Left renal pelvis (tissue), 4 donors: ENCODE measurements at places on chromosomes 13 and 19.
A peak's percentile ranks its signal among the peaks of the same experiment; 100 is the strongest.

DNA sequence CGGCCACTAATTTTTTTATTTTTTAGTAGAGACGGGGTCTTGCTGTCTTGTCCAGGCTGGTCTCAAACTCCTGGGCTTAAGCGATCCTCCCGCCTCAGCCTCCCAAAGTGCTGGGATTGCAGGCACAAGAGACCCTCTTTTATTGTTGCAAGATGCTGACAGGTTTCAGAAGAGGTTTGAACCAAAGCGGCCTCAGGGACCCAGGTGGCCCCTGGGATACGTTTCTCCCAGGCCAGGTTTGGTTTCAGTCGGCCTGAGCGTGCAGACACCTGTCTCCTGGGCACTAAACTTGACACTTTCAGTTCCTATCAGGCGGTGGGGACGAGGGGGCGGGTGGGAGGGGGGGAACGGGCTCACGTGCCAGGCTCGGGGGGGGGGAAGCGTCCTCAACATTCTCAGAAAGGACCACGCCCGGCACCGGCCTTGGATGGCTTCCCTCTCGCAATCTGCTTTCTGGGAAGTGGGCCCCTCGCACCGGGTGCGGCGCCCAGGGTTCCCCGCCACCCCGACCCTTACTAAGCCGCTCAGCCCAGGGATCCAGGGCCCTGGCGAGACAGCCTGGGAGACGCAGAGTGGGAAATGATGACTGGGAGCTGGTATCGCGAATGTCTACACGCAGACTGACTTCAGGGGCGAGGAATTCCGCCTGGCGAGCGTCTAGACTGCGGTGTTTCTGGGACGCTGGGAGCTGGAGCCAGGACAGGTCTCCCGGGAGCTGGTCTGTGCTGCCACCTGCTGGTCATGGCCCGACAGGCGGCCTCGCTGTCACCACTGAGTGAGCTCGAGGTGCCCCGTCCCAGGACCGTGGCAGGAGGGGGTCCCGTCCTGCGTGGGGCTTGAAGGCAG, 91.6 kb downstream of the GNG7 start:
- peak; percentile 75 for DNase-seq

DNA sequence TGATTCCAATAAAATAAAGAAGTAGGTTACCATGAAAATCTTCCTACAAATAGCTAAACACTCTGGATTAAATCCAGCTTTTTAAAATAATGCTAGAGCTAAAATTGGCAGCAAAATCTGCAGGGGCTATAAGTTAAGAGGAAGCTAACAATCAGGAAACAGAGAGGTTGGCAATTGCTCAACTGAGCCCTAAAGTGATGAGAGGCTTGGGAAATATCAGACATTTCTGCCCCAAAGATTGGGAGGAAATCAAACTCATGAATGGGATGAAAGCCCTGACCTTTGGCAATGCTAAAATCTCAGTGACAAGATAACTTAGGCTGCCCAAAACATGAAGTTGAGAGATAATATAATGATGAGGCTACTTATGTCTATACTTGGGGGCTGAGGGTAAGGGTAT, 1437.9 kb downstream of the EFNB2 start:
- no peak for DNase-seq

DNA sequence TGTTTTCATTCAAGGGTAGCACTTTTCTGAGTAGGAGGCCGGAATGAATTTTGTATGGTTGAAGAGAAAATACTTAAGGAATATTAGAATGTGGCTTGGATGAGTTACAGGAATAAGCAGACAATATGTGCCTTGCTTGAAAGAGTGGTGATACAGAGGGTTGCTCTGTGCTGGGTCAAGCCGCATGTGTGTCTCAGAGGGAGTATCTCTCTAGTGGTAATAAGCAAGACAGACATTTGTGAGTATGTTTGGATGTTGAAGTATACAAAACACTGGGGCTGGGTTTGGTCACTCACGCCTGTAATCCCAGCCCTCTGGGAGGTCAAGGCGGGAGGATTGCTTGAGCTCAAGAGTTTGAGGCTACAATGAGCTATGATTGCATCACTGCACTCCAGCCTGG, 103.9 kb downstream of the LMO7 start:
- DNase-seq, result no peak

DNA sequence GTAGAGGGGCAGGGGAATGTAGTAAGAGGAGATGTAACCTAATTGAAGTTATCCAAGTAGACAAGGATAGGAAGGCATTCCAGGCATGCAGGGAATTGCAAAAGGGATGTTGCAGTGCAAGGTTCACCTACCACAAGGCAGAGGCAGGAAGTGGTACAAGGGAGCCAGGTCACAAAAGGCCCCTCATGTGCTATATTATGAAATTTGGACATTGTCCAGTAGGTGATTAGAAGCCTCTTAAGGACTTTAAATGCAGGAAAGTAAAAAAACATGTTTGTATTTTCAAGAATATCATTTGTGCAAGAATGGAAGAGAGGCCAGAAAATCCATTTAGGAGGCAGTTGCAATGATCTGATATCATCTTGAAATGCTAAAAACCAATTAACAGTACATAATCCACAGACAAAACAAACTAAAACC, 111.4 kb downstream of the FRY start:
- DNase-seq, result no peak

DNA sequence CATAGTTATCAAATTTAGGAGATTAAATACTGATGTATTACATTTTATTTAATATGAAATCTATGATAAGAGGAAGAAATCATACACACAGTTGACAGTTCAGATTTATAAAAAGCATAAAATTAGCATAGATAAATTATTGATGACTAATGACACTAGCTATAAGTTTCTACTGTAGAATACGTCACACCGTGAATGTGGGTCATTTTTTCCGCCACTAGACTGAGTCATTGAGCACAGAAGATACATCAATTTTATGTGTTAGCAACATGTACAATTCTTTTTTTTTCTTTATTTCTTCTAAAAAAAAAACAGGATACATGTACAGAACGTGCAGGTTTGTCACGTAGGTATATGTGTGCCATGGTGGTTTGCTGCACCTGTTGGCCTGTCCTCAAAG, 22.2 kb downstream of the AP2S1 start:
- DNase-seq, result no peak

DNA sequence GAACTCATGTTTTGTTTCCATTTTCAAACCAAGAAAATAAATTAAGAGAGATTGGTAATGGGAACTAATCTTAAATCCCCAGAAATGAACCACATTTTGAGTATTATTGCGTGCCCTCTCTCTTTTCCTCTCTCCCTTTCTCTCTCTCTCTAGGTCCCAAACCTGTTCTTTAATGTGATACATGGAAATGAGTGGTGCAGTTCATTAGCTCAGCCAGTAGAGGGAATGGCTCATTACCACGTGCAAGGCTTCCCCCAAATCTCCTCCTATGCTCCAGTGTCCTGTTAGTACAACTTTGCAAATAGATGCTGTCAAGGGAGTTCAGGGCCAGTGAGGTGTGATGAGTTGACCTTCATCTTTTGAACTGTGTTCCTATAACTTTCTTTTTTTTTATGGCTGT, 178.4 kb downstream of the FGF9 start:
- DNase-seq, result no peak

DNA sequence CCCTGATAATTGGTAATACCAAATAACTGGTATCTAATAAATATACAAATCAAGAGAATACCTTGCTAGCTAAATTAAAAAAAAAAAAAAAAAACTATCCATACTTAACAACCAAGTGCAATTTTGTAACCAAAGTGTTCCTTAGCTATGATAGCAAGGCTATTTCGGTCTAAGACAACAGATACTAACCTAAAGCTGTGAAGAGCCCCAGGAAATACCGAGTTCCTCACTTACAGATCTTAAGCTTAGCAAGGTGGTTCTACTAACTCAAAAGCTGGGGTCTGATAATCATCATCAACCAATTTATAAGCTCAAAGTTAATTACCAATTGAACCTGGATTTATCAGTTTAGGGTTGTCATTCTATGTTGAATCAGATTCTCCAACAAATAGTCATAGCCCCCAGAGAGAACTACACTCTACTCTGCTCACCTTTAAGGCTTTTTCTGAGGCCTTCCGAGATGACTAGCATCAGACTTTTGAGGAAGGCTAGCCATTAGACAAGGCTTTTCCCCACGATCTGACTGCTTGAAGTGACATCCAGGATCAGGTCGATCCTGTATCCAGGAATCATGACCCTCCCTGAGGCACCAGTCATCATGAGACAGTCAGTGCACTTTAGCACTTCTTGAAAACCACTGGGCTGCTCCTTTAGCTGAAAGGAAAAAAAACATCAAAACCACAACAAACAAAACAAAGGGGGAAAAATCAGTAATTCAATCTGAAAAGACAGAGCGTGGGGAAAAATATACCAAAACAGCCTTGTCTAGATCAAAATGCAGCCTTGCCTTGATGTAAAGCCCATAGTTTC, 31.9 kb downstream of the INTS6 start:
- no peak for DNase-seq

- DNase-seq, result no peak
These were observed 88.1 kb downstream of the ZDHHC20 start for GRCh38 chr13:21371011-21371410.

DNA sequence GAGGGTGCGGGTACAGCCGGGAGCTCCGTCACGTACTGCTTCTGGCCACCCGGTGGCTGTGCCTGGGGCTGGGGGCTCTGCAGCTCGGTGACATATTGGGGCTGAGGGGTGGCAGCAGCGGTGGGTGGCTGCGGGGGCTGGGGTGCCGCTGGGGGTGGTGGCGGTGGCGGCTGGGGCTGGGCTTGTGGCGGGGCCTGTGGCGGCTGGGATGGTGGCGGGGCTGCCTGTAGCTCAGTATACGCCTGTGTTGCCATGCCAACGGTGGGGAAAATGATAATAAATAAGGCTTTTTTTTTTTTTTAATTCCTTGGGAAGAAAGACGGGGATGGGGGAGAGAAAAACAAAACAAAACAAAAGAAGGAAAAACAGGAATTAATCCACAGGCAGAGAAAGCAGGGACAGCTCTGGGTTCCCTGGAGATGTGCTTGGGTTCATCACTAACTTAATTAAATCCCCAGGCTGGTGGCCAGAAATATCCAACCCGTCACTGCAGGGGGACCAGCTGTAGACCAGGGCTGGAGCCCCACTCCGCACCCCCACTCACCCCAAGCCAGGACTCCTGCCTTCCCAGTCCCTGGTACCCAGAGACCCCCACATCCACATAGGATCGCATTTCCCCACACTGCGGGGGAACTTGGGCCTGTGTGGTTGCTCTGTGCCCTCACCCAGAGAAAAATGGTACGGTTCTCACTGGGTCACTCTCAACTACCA, 12.4 kb downstream of the RFX1 start:
- DNase-seq, result no peak

DNA sequence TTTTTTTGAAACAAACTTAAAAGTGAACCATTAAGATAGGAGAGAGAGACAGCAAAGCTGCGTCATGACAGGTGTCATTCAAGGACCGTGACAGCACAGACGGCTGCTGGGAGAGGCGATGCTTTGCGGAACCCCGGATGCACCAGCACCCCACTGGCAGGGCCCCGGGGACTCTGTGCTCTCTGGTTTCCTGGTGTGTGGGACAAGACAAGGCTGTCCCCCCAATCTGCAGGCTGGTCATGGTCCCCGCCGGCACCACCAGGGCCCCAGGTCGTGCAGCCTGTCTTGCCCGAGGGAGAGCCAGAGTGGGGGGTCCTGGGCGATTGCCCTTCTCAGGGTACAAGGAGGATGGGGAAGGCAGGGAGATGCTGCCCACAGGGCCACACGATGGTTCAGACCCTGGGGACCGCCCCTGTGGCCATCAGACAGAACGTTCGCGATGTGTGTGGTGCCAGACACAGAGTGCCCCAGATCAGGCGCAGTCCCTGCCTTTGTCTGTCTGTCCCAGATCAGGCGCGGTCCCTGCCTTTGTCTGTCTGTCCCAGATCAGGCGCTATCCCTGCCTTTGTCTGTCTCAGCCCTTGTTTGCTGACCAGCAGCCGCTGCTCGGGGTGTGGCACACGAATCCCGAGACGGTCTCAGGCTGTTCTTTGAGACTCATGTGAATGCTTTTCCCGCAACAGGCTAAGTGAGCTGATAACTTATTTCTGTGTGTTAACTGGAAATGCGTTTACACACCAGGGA, 36.1 kb downstream of the ADPRHL1 start:
- DNase-seq, result no peak

DNA sequence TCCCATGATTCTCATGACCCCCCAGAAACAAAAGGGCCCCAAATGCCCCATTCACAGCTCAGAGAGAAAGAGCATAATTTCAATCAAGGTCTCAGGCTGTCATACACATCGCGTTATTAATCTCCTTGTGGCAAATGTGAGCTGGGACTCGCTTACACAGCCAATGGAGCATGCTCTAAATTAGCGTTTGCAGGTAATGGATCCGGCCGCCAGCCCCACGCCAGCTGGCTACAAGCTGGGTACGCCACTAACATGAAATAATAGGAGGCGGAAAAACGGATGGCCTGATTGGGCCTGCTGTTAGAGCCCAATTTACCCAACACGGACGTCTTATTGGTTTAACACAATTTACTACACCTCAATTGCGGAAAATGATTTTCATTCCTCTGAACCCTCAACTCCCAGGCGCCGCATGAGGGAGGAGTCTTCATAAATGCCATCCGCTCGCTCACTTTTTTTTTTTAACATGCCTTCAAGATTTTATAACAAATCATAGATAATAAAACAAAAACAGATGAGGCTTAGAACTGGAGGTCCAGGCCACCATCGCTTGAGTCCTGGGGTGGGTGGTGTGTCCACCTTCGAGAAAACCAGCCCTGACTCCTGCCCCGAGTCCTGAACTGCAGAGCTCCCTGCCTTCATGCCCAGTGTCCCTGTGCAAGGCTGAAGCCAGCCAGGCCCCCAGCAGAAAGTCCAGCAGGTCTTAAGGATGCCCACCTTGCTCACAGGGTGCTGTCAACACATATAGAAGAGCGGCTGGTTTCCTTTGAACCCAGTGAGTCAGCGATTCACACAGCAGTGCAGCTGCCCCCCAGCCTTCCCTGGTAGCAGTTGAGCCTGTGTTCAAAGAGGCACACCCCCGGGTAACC, 62.1 kb downstream of the PEPD start:
- no peak for DNase-seq

DNA sequence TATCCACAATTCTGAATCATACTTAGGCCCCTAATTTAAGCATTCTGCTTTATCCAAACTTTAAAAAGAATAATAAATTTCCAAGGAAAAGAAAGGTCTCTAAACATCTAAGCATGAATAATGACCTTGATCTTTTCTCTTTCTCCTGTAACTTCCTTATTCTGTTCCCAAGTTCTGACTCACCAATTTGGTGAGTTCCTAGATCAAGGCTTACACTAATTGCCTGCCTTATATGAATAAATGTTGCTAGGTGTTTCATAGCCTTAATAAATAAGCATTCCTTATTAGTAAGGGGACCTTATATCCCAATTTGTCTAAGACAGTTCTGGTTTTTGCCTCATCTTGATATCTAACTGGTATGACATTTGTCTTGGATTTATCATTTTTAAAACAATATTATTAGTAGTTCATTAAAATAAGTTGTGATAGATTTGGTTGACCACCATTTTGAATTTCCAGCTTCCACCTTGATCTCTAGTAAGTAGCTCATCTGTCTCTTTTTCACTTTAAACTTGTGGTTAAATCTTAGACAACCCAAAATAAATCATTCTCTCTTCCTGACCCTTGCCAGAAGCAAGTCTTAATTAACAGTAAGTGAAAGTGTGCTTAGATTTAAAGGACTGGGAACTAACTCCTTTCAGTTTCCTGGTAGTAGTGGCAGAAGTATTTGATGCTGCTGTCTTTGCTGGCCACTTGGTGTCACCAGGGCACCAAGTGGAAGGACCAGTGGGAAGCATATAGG, 121.2 kb upstream of the MLNR start:
- DNase-seq, result no peak
